Fibroblast of skin of left biceps (primary cell): ENCODE measurements at places on chromosomes 4 and X.

GRCh38 chr4:79050541-79050880, 111.3 kb upstream of the PAQR3 start:
- DNase-seq = no peak

DNA sequence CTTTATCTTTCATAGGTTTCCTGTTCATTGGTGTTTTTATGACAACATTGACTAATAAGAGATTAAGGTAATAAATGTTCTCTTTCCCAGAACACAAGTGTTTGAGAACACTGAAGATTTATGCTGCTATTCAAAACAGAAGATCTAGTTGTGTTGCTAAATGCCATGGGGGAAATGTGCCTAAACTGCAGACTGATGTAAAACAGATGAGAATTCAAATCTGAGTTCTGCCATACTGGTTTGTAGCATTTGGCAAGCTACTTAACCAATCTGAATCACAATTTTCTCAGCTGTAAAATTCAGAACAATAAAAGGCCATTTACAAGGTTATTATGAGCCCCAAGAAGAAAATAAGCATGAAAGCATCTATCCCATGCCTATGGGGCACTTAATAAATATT, 2.3 kb downstream of the SLC10A6 start:
- DNase-seq = no peak

DNA sequence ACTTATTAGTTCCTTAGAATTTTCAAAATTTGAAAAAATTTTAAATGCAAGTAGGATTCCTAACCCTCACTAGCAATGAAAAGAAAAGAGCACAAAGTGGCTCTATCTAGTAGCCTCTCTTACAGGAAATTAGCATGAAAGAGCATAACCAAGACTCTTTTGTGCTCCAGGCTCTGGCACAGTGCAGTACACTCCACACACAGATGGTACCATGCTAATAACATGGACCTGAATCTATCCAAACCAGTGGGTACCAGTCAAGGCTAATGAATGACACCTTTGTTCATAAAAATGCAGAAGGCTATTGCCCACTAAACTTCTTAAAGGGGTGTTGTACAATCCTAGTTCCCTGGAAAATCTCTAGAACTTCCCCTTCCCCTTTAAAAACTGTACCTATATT, 119.0 kb downstream of the MANBA start:
- no peak for DNase-seq

DNA sequence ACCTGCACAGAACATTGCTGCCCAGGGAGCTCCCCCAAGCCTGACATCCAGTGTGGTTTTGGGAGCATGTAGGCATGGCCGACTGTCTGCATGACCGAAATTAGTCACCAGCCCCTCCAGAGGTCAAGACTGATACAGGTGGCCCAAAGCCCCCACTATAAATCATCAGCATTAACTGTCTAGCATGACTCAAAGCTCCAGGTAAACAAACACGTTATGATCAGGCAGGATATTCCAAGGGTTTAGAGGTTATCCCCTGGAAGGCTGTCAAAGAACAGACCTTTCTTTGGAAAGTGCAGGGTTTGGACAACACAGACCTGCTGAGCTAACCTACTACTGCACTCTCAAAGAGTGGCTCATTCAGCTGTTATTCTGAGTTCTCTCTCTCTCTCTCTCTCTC, 2.1 kb upstream of the FAM9A start:
- DNase-seq = no peak

- no peak for DNase-seq
Observed at GRCh38 chr4:126843492-126844067, 789.2 kb upstream of the INTU start.

DNA sequence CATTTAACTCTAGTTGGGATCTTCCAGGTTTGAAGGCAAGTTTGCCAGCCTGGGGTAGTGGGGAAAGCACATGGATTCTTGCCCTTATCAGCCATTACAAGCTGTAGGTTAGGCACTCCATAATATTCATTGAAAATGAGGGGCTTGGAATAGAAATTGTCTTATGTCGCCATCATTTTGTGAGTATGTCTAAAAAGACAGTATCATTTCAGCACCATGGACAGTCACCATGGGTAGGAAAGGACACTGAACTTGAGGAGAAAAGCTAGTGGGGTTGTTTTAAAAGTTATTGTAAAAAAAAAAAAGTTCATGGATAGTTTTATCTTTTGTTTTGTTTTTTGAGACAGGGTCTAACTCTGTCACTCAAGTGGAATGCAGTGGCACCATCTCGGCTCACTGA, 356.1 kb downstream of the HNRNPD start:
- no peak for DNase-seq

DNA sequence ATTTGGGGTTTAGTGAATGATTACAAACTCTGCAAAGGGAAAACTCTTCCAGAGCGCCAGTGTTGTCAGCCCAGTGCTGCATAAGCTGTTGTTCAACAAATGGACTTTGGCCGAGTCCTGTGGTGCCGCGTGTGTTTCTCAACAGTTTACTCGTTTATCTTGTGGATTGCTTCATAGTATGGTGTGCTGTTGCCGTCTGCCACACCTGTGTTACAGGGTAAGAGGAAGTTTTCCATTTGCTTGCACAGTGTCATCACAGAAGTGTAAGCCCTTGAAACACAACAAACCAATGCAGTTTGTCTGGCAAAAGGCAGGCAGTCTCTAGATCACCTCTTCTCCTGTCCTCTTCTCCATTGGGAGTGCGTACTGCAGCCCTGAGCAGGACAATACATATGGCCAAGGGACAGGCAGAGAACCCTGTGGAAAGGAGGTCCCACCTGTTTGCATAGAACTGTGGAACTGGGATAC, 66.3 kb downstream of the DCUN1D4 start:
- DNase-seq = no peak

DNA sequence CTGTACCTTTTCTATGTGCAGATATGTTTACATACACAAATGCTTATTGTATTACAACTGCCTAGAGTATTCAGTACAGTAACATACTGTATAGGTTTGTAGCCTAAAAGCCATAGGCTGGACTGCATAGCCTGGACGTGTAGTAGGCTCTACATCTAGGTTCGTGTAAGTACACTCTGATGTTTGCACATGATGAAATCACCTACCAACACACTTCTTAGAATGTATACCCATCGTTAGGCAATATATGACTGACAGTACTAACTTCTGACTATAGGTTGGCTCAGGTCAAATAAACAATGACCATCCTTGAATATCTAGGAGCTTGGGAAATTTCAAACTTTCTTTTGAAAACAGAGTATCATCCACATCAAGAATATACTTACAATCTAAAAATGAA, 139.0 kb downstream of the CORIN start:
- no peak for DNase-seq

- no peak for DNase-seq
Observed at GRCh38 chr4:141486375-141486997, 149.9 kb upstream of the IL15 start.

DNA sequence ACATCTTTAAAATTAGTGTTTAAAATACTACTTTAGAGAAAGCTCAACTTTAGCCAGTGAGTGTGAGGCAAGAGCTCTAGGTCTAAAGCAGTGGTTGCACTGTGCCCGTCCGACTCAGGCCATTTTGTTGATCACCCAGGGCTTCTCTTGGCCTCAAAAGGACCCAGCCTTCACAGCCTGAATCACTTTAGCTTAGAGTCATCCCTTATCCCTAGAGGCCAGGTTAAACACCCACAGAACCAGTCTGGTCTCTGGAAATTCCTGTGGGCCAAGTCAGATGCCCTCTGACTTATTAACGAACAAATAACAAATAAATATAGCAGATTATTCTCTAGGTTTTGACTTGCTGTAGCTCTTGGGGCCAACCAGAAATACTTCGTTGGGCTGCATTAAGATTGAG, 102.3 kb downstream of the WWC2 start:
- DNase-seq = no peak

DNA sequence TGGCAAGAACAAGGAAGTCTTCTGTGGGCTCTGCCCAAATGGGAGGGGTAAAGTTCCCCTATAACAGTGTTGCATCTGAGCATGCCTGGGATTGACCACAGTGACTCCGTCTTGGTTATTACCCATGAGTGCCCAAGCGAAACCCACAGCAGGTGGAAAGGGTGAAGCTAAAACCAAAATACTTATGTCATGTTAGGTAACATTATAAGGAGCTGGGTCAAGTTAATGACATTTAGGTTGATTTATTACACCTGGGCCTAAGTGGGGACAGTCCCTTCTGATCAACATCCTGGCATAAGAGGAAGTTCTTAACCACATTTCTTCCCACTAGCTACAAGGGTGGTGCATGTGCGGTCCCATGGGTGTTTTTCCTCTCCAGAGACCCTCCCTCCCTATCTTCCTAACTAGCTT, 1.3 kb upstream of the ZNF732 start:
- no peak for DNase-seq

- DNase-seq = peak; percentile 56
Observed at GRCh38 chrX:10634392-10635161, 14.2 kb upstream of the MID1 start.
